ENCODE measurements at places on chromosomes 11 and 22.

DNA sequence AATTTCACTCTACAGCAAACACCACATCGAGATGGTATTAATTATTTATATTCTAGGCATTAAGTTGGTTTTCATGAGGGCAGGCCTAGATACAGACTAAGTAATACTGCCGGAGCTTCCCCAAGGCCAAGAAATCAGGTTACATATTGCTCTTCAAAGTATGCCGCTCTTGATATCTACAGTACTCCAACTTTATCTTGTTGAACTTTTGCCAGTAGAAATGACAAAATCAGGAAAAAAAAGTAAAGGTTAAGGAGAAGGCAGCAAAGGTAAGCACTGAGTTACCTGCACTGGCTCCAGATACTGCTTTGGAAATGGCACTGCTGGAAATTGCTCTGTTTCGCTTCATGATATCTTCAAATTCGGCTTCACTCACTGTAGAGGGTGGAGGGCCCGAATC is 14.4 kb downstream of the CPSF7 start:
- DNase-seq, result no peak

GRCh38 chr22:17862646-17863181 is 88.4 kb upstream of the BID start:
- no peak for DNase-seq

GRCh38 chr11:102293873-102294601 is 23.2 kb upstream of the BIRC3 start:
- DNase-seq, result peak; percentile 30

GRCh38 chr11:119118227-119118626 is 3.2 kb upstream of the HINFP start:
- DNase-seq, result no peak

GRCh38 chr11:5891216-5891800 is 1.7 kb upstream of the OR52E5 start:
- no peak for DNase-seq

DNA sequence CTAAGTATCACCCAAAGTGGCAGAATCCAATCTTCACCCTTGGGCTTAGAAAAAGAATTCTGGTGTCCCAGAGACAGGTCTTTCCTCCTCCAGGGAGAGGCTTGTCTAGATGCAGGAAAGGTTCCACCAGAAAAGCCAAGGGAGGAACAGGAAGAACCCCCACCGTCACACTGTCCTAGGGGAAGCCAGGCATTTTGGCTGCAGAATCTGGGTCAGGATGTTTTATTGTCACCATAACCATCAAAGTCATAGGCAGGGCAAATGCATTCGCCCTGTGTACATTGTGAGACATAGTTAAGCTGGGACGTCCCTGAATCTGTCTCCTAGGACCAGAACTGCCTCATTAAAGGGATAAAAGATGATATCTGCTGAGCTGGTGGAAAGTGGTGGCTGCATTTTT is 590.5 kb downstream of the OPCML start:
- no peak for DNase-seq

GRCh38 chr22:29700206-29700899 is 19.4 kb upstream of the CABP7 start:
- no peak for DNase-seq

- no peak for DNase-seq
Measured at GRCh38 chr11:1412377-1413095, 22.8 kb downstream of the BRSK2 start.

DNA sequence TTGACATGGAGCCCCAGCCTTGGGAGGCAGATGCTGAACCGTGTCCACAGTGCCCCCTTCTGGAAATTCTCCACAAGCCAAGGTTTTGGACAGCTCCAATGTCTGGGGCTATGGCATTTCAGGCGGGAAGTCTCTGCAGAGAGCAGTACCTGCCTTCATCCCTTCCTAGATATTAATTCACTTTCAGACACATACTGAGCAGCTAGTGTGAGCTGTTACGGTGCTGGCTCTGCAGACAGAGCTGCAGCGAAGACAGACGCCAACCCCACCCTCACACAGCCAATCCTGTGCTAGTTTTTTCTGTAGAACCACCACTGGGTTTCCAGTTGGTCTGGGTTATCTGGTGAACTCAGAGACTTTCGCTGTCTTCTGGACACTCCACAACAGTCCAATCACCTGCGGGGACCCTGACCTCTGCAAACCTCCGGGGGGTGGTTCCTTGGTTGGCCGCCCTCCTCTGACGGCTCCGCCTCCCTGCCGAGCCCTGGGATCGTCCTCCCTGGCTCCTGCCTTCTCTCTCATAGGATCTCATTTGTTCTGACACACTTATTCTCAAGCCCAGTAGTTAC is 9.1 kb downstream of the LMF2 start:
- no peak for DNase-seq

GRCh38 chr22:39429916-39430575 is 26.8 kb upstream of the MGAT3 start:
- DNase-seq, result no peak

GRCh38 chr11:121645596-121645995 is 192.8 kb upstream of the SORL1-AS1 start:
- no peak for DNase-seq

DNA sequence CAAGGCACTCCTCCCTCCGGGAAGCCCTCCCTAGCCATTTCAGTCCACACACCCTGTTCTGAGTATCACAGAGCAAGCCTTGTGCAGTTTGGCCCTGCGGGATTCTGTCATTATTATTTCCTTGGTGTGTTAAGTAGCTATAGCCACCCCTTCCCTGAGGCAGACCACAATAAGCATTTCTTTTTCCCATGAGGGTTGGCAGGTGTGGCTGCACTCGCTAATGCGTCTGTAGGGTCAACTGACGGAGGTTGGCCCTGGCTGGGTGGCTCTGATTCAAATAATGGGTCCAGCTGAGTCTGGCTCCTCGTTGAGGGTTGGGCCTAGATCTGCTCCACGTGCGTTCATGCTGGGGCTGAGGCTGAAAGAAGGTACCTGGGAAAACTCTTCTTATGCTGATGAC is 5.1 kb downstream of the F2 start:
- no peak for DNase-seq

- DNase-seq, result no peak
Measured at GRCh38 chr11:134645576-134645975, 233.5 kb upstream of the B3GAT1 start.
